H9 (cell line): ENCODE measurements at places on chromosomes 5 and 9. TPM values are rescaled to one million over a fixed set of nuclear protein-coding genes. Genes with fewer than 3 reads are reported as not detected.

DNA sequence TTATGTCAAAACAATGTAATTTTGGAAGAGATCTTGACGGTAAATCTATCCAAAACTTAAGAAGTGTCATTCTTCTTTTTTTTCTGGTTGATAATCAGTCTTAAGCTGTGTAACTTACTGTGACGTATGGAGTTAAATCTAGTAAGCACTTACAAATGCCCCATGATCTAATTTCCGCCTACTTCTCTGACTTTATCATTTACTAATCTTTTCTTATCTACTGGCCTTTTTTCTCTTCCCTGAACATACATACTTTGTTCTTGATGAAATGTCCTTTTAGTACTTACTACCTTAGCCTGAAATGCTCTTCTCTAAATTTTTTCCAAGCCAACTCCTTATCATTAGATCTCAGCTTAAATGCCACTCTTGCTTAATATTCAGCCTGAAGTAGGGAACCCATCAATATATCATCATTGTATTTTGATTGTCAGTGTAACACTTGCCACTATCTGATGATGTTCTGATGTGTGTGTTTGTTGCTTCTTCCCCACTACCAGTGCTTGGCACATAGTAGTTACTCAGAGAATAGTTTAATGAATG is 27.6 kb downstream of the AP3S1 start:
- no peak for DNase-seq

DNA sequence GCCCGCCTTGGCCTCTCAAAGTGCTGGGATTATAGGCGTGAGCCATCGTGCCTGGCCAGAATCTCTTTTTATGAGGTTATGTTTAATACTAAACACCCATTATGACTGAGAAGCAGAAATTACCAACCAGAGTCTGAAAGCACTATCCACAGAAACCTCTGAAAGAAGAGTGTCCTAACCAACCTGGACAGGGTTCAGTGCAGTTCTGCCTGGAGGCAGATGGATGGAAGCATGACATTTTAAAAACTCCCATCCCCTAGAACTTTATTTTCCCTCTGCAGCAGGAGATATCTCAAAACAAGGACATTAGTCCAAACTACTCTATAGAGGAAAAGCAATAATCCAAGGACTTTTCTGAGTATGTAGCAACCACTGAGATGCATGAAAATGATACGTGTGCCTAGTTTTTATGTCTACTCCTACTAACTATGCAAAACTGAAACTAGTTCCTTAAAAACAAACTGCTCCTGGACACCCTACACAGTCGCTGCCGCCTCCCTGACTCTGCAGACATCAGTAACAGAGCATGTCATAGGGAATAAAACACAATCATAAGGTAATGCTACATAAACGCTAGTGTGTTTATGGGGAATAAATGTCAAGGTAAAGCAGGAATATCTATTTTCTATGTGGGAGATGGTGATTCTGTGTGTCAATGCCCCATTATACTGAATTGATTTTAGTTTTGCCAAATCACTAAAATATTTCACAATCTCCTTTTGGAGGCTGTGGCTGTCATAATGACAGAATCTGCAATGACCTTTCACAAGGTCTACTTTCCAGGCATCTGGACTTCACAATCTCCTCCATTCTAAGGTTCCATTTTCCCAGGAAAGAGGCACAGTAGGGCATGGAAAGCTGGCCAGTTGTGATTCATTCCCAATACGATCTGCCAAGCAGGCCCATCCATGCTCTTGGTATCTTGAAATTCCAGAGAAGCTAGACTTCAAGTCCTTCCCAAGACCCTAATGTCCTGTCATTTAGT is 122.8 kb downstream of the SIL1 start:
- DNase-seq: no peak

The IGFBPL1 gene
- total RNA-seq: 37.7 and 37.9 TPM in 2 replicates

DNA sequence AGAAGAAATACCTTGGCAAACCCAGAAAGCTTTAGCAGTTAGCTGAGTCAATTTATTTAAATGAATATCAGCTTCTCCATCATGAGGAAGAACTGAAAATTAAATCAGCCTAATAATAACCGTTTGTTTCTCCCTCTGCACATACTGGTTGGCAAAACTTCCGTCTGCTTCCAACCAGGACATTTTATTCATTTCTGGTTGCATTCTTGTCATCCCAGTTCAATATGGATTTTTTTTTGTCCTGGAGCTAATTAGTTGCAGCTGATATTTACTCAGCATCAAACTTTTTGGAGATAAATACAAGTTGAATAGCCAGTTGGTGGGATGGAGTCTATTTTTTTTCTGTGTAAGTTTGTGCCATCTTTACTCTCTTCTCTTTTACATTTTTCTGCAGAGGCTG is 126.5 kb upstream of the GDNF start:
- DNase-seq: no peak

- DNase-seq: peak; percentile 68
Observed at GRCh38 chr9:4117835-4118610, 181.8 kb downstream of the GLIS3 start.

- DNase-seq: no peak
Observed at GRCh38 chr5:5331848-5332247, 90.6 kb upstream of the ICE1 start.

GRCh38 chr5:176192094-176192721 is 46.0 kb upstream of the SIMC1 start:
- DNase-seq: no peak

The C8G gene
- total RNA-seq: 0.96 and 1.3 TPM in 2 replicates

The GFM2 gene
- total RNA-seq: 29.8 and 30.0 TPM in 2 replicates

- DNase-seq: no peak
Observed at GRCh38 chr5:125109293-125109692, 362.9 kb upstream of the ZNF608 start.

DNA sequence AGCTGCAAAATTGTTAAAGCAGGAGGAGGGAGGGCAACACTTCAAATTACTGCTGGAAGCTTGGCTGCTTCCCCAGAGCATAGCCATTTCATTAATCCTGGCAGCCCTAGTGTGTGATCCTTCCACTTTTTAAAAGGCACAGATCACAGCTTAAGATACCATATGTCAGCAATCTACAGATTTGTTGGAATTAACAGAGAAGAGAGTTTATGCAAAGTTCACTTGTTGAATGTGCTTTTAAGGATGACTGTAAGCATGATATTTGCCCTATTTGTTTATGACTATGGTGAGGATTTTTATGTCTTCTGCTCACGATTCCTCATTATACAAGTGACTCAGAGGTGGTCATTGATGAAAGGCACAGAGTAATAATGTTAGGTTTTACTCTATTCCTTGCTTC is 156.0 kb upstream of the CDKN2B start:
- no peak for DNase-seq

DNA sequence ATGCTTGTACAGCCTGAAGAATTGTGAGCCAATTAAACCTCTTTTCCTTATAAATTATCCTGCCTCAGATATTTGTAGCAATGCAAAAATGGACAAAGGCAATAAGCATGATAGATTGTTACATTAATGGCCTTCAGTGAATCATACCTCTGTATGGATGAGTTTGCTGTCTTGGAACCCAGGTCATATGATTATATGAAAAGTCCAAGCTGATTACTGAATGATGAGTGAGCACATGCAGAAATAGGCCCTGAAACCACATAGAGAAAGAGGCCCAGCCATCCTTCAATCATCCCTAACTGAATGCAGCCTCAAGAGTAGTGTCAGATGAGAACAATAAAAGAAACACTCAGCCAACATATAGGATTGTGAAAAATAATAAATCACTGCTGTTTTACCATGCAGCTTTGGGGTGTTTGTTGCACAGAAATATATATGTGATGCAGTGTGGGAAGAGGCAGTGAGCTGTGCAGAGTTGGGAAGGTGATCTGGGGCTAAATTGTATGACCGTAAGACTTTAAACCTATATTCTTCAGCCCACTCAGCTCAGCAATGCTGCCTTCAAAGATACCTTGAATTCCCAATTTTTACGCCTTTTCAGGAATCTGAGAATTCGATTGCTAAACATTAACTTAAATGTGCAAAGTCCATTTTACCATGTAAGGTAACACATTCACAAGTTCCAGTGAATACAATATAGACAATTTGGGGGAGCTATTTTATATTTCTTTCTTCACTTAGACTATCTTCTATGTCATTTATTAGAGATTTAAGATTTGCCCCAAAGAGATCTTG is 36.3 kb upstream of the SHISAL2B start:
- no peak for DNase-seq

- no peak for DNase-seq
Observed at GRCh38 chr9:112170235-112170634, 4.9 kb downstream of the SUSD1 start.

The TUSC1 gene
- not detected in 2 replicates for total RNA-seq

The TLR4 gene
- 0.07 TPM in 2 replicates for total RNA-seq

The ZNF354C gene
- total RNA-seq: 4.8 and 5.4 TPM in 2 replicates

DNA sequence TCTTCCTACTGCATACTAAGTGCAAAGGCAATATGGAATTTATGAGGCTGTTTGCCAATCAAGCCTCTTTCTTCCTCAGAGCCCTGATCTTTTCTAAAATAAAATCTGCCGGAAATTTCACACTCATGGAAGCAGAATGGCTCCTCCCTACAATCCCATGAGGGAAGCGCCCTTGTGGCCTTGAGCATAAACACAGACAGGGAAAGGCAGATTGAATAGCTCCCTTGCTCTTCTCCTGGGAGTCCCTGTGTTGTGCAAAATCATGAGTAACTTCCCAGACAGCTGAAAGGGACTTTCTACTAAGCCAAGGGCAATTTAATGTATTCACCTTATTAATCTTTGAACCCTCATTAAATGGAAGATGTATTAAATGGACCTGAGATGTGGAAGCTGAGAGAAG is 226.1 kb upstream of the PIK3R1 start:
- no peak for DNase-seq

The PCSK5 gene
- total RNA-seq: 6.3 and 7.5 TPM in 2 replicates

GRCh38 chr5:73370095-73370494 is 78.5 kb downstream of the FOXD1 start:
- DNase-seq: no peak

The KLHL3 gene
- total RNA-seq: 11.8 and 12.8 TPM in 2 replicates

GRCh38 chr9:91162311-91162710 is 199.4 kb downstream of the AUH start:
- DNase-seq: no peak

DNA sequence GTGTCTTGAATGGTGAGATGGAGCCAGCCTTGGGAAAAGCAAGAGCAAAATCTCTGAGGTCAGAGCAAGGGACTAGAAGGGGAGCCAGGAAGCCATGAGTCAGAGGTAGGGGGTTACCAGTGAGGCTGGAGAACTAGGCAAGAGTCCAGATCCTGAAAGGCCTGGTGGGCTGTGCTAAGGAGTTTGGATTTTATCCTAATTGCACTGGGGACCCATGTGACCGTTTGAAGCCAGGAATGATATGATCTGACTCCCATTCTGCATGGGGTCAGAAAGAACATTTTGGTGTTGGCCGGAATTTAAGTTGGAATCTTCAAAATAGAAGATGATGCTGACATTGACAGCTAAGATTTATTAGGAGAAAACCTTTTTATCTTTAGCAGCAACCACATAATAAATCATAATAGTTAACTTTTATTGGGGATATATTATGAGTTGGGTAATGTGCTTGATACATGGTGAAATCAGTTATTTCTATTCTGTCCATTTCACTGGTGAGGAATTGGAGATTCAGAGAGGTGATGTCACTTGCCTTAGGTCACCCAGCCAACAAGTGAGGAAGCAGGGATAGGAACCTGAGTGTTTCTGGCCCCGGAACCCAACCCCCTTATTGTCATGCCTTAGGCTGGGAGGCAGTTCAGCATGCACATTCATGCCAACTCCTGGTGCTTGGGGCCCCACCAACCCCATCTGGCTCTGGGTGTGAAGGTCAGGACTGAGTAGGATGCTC is 61.5 kb upstream of the RARS1 start:
- no peak for DNase-seq

The LCN1 gene
- not detected in 2 replicates for total RNA-seq

DNA sequence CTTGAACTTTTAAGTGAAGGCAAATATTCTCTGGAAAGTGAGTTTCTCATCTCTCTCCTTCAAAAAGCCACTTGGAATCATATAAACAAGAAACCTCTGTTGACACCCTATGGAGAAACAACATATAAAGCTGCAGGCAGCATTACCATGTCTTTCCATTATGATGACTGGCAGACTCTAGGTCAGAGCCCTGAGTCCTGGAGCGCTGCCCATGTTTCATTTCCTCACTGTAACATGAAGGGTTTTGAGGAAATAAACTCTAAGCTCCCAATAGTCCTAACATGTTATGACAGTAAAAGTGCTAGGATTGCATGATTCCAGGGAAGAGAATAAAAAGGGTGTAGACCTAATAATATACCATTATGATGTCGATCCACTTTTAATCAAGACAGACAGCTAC is 220.6 kb downstream of the CTNND2 start:
- DNase-seq: no peak

DNA sequence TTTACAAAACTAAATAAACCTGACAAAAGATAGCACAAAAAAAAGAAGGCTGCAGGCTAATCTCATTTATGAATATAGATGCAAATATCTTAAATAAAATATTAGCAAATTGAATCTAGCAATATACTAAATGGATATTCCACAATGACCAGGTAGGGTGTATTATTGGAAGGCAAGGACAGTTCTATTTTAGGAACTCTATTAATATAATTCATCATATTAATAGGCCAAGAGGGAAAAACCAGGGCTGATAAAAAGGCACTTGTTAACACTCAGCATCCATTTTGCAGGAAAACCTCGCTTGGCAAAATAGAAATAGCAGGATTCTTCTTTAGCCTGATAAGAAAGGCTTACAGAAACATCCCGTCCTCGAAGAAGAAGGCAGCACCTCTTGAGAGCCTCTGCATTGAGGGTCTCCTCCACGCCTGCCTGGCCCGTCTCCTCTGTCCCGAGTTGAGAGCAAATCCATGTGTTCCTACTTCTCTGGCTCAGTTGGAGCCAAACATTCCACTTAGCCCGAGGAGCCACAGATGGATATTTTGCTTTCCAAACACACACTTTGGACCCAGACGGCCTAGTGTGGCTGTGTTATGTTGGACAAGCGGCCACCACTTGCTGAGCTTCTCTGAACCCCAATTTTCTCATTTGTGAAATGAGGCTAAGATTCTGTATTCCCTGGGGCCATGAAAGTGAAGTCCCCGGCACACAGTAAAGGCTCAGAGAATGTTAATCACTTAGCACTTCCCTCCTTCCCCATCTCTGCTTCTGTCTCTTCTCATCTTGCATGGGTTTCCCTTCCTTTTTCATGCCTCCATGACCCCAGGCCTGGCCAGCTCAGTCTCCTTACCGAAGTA is 181.8 kb upstream of the MVB12B start:
- DNase-seq: peak; percentile 14

The ADAMTS16 gene
- total RNA-seq: 4.5 and 4.6 TPM in 2 replicates

DNA sequence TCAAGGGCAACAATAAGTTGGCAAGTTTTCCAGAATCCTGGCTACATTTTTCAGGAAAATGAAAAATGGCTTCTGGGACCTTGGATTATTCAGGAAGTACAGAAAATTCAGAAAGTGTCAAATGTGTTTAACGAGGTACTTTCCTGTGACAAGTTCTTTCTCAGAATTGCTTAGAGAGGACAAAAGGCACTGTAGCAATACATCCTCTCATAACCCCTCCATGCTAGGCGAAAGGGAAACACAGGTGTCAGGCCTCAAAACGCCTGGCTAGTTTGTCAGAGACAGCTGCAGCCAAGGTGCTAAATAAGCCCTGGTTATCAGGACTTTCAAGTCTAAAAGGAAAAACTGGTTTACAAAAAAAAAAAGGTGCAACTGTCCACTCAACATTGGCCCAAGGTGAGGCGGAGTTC is 115.2 kb downstream of the GNAQ start:
- no peak for DNase-seq

The INSYN2B gene
- total RNA-seq: not detected in 2 replicates

GRCh38 chr9:108722396-108722795 is 133.4 kb downstream of the ACTL7B start:
- no peak for DNase-seq

The SECISBP2 gene
- 58.2 and 62.7 TPM in 2 replicates for total RNA-seq
